ENCODE measurements at places on chromosomes 13 and 19.

DNA sequence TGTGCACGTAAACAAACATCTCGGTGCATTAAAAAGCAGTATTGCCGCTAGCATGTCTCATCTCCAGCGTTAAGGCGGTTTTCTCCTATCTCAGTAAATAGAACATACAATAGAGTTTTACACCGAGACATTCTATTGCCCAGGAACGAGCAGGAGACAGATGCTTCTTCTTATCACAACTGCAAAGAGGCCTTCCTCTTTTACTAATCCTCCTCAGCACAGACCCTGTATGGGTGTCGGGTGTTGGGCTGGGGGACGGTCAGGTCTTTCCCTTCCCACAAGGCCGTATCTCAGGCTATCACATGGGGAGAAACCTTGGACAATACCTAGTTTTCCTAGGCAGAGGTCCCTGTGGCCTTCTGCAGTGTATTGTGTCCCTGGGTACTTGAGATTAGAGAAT lies 21.2 kb downstream of the ZNF233 start:
- no peak for DNase-seq

DNA sequence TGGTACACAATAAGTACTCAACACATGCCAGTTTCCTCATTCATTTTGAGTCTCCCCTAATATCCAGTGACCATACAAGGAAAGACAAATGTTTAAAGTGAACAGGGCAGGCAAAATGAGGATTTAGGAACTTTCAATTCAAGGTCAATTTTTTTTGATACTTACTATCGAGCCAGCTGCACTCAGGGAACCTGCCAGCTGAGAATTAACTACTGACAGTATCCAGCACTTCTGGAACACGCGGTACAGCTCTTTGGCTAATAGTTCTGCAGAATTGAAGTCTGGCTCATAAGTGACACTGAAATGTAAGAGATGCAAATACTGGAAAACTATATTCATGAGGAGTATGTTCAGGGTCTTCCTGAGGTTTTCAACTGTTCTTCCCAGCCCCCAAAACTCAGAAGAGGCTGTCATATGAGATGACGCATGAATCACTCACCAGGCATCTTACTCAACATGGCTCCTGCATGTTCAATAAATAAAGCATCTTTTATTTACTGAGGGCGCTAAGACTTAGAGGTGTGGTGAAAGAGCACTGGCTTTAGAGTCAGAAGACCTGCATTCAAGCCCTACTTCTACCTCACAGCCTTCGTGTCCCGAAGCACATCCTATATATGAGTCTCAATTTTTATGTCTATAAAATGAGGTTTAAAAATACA lies 25.6 kb downstream of the RUBCNL start:
- DNase-seq, result no peak

DNA sequence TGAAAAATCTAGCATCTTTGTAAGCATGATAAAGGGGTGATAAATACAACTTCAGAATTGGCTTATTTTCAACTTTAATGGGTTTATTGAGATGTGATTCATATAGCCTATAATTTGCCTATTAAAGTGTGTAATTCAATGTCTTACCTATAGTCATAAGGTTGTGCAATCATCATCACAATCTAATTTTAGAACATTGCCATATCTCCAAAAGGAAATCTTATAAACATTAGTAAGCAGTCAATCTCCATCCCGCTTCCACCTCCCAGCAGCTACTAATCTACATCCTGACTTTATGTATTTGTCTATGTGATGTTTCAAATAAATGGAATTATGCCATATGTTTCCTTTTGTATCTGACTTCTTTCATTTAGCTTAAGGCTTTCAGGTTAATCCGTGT lies 145.2 kb upstream of the KLHL1 start:
- DNase-seq, result no peak

DNA sequence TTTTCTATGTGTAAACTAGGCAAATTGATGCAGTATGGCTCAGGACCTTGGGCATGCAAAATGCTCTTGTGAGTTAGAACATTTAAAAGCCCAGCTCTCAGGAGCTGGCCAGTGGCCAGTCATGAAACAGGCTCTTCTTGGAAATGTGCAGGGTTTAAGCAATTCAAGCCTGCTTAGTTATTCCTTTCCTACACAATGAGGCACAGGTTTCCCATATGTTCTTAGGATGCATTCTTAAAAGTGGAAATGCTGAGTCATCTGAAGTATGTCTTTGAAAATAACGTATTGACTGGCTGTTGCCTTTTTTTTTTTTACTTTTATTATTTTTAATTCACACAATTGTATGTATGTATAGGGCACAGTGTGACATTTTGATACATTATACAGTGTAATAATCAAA lies 300.7 kb downstream of the SLC7A1 start:
- DNase-seq, result no peak

DNA sequence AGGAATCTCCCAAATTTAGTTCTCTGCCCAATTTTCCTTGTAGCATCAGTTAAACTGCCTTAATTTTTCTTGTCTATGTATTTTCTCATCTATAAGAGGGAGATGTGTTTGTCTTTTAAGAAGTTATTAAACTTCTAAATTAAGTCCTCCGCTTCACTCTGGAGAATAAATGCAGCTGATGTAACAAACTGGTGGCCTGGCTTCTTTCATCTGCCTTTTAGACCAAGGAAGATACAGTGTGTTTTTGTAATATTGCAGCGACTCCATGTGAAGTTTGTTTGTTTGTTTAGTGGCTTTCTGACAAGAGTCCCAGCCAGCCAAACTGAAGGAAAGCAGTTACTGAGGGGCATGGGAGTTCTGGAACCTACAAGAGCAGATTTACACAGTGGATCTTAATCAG lies 56.4 kb downstream of the KLF12 start:
- no peak for DNase-seq

GRCh38 chr13:80235166-80235966 lies 105.6 kb downstream of the SPRY2 start:
- DNase-seq, result no peak

DNA sequence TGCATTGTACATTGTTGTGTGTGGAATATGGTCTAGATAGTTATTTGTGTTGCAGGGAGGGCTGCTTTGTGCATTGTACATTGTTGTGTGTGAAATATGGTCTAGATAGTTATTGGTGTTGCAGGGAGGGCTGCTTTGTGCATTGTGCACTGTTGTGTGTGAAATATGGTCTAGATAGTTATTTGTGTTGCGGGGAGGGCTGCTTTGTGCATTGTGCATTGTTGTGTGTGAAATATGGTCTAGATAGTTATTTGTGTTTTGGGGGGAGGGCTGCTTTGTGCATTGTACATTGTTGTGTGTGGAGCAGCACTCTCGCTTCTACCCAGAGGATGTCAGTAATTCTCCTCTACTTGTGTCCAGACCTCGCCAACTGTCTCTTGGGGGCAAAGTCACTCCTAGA lies 36.3 kb upstream of the ZNF835 start:
- no peak for DNase-seq

- DNase-seq, result no peak
Measured at GRCh38 chr13:47337781-47338507, 441.1 kb upstream of the HTR2A start.

GRCh38 chr19:35495107-35496064 lies 5.1 kb upstream of the KRTDAP start:
- no peak for DNase-seq

- DNase-seq, result no peak
Measured at GRCh38 chr19:2235381-2236063, 607 bp downstream of the PLEKHJ1 start.

- DNase-seq, result no peak
Measured at GRCh38 chr13:112859128-112859816, 109.7 kb upstream of the MCF2L start.

DNA sequence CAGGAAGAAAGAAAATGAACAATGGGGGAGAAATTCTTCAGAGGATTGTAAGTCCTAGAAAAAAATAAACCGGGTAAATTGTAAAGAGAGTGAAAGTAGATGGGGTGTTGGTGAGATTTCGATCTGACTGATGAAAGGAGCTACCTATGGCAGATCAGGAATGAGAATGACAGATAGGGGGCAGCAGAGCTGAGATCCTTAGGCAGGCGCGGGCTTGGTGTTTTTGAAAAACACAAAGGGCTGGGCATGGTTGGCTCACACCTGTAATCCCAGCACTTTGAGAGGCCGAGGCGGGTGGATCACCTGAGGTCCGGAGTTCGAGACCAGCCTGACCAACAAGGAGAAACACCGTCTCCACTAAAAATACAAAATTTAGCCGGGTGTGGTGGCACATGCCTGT lies 1468.6 kb upstream of the SLC10A2 start:
- DNase-seq, result no peak

DNA sequence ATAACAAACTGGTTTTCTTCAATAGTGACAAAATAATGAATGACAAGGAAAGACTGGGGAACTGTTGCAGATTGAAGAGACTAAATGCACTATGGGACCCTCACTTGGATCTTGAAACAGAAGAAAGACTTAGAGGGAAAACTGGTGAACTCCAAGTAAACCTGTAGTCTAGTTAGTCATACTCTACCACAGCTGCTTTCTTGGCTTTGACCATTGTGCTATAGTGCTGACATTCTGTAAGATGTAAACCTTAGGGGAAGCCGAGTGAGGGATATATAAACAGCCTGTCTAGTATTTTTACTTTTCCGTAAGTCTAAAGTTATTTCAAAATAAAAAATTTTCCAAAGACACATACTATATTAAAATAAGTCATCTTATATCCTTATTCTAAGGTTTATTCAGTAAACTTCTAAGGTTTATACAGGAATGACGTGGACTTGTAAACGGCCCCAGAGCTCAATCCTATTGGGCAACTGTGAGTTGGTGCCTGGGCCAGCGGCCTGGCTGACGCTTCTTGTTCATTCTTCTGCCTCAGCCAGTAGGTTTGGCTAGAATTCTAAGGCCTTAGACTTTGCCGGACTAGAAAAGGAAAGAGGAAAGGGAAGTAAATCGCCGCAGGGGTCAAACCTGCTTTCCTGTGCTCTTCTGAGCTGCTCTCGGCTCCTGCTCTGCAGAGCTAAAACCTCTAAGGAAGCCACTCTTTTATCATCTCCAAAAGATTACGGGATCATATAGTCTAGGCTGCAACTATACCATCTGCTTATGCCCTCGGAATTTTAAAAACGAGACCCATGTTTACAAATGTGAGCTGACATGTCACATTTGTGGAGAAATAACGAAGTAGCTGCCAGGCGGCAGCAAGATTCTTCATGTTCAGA lies 33.6 kb upstream of the UBE2L5 start:
- DNase-seq, result no peak

DNA sequence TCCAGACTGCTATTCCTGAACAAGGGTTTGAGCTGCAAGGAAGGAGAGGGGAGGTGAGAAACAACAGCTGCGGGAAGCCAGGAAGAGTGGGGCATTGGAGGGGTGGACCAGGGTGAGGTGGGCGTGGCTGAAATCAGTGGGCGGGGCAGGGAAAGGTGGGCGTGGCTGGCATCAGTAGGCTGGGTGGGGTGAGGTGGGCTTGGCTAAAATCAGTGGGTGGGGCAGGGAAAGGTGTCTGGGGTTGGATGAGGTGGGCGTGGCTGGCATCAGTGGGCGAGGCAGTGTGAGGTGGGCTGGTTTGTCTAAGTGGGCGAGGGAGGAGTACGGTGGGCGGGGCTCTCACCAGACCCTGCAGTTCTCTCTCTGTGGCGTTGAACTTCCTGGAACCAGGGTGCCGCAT lies 87.6 kb downstream of the MUC16 start:
- no peak for DNase-seq

DNA sequence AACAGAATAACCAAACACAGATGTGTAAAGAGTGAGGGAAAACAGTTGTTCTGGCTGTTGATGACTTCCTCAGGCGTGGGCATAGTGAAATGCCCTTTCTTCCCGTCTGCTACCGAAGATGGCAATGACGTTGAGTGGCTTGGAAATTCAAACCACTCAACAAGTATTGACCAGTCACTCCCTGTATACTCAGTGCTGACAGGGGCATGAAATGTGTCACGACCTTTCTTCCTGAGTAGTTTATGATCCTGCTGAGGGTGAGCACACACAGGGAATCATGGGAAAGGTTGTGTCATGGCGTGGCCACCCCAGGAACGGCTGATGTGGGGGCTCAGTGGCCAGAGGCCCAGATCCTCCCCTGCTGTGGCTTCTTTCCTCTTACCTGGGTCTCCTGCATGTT lies 87.8 kb upstream of the C1QTNF9B start:
- DNase-seq, result no peak

DNA sequence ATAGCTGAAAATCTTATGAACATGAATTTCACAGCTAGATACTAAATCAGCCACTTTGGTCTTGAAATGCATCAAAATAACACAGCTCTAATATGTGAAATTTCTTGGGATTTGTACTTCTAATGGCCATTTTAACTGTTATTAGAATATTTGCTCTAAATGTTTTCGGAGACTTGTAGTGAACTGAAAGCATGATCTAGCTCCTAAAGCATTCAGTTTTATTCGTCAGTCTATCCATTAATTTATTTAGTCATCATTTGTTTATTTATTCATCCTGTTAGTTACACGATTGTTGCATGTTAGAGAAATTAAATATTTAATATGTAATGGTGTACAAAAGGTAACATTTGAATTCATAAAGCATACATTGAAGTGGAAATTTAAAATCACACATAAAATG lies 1132.7 kb downstream of the SLITRK1 start:
- DNase-seq, result no peak

GRCh38 chr13:38670627-38671026 lies 16.2 kb upstream of the FREM2 start:
- no peak for DNase-seq

DNA sequence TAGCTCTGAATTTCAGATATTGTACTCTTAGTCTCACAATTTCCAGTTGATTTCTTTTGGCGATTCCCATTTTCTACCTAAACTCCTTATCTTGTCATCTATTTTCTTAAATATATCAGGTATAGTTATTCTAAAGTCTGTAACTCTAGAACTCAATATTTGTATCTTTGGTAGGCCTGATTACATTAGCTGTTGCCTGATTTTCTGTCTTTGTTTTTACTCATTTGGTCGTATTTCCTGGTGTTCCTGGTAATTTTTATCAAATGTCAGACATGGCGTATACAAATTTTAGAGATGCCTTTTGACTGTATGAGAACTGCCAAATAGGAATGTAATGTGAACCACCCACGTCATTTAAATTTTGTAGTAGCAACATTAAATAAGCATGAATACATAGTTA lies 266.7 kb downstream of the ZNF536 start:
- no peak for DNase-seq

DNA sequence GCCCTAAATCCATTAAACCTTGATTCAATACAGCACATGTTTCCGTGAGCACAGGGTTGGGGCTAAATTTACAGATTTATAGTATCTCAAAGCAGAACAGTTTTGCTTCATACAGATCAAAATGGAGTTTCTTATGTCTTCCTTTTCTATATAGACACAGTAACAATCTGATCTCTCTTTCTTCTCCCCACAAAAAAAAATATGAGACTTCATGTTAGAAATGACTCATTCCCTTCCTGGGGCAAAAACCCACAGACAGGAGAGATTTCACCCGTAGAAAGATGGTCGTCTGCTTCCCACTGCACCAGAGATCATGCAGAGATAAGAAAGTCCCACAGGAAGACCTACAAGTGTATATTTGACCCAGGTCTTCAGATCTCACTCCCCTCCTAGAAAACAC lies 7.7 kb upstream of the ZNF611 start:
- DNase-seq, result no peak

GRCh38 chr19:2050349-2050990 lies 574 bp downstream of the MKNK2 start:
- no peak for DNase-seq

DNA sequence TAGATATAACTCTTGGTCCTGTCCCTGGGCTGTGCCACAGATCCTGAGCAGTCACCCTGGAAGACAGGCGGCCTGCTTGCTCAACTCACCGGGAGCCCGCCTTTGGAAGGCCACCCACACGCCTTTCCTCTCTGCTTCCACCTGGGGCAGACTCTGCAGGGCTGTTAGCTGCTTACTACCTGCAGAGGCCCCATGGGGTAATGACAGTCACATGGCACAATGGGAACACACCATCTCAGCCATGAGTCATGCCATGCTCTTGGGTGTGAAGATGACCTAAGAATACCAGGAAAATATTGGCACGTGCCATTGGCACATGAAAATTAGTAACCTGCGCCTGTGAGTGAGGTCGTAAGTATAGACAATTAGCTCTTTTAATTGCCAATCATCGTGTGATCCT lies 108.6 kb downstream of the COL4A2 start:
- no peak for DNase-seq

Measured in vagina (tissue), 2 donors.